ENCODE measurements at places on chromosomes 7 and 10. TPM values are rescaled to one million over a fixed set of nuclear protein-coding genes. Genes with fewer than 3 reads are reported as not detected.
A peak's percentile ranks its signal among the peaks of the same experiment; 100 is the strongest.

ACTR3C gene
- total RNA-seq, result 1.5 TPM

GRCh38 chr7:107384025-107384424 lies 85.8 kb upstream of the GPR22 start:
- H3K27ac ChIP-seq, result no peak overlapping the region
- no peaks in the 10 kb centered on the region for H3K36me3 ChIP-seq
- no peaks in the 10 kb centered on the region for H3K4me1 ChIP-seq
- no peaks in the 10 kb centered on the region for H3K27me3 ChIP-seq
- no peak overlapping the region for H3K4me3 ChIP-seq
- DNase-seq, result no peak

DNA sequence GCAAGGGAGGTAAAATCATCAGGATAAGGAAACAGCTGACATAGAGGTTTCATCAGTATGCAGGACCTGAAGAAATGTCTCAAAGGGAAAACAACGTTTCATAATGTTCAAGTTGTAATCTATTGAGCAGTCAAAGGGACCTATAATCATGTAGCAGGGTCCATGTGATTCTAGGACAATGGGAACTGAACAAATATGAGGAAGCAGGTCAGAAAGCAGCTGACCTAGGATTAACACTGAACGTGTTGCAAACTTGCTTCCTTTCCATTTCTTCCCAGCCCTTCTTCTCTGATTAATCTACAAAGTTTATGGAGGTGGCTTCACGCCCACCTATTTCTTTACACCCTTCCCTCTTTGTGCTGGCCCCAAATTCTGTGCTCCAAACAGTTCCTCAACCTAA lies 256.9 kb upstream of the AKR1E2 start:
- no peaks in the 10 kb centered on the region for H3K27me3 ChIP-seq
- no peak overlapping the region for H3K4me3 ChIP-seq
- H3K36me3 ChIP-seq, result no peaks in the 10 kb centered on the region
- no peaks in the 10 kb centered on the region for H3K4me1 ChIP-seq

DNA sequence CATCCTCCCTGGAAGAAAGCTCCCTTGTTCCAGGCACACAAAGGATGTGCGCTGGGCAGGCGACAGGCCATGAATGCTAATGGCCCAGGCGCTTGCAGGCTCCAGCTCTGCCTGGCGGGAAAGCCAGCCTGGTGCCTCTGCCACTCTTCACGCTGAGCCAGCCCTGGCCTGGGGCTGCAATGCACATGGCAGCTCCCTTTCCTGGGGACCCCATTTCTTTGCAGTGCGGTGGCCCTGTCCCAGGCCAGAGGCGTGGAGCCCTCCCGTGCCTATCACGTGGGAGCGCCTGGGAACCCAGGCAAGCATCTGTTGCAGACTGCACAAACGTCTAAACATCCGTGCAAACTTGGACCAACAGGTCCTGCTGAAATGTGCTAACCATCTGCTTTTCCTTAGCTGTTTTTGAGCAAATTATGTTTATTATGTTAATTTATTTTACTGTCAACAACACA lies 152.1 kb upstream of the LYZL2 start:
- no peak for DNase-seq
- no peak overlapping the region for H3K27ac ChIP-seq
- no peaks in the 10 kb centered on the region for H3K4me1 ChIP-seq

DNA sequence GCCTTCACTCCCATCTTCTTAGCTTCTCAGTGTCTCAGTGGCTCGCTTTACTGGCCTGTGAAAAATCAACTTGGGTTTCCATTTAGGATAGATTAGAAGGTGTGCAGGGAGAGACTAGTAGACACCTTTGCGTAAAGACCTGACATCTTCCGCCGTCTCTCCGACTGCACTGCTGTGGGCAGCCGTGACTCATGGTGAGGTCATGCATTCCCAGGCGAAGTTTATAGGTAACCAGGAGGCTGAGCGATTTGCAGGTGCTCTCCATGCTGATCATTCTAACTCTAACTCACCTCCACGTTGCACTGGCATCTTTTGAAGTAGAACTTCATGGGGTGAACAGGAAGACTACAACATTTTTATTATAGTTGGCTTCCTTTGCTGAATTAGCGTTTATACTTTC lies 68.0 kb upstream of the ZNF438 start:
- no peaks in the 10 kb centered on the region for H3K27me3 ChIP-seq
- DNase-seq, result no peak
- no peaks in the 10 kb centered on the region for H3K36me3 ChIP-seq
- H3K4me1 ChIP-seq, result no peaks in the 10 kb centered on the region

GRCh38 chr10:35720366-35720765 lies 78.3 kb upstream of the FZD8 start:
- no peaks in the 10 kb centered on the region for H3K27me3 ChIP-seq
- DNase-seq, result no peak
- H3K27ac ChIP-seq, result no peak overlapping the region
- H3K36me3 ChIP-seq, result no peaks in the 10 kb centered on the region

DNA sequence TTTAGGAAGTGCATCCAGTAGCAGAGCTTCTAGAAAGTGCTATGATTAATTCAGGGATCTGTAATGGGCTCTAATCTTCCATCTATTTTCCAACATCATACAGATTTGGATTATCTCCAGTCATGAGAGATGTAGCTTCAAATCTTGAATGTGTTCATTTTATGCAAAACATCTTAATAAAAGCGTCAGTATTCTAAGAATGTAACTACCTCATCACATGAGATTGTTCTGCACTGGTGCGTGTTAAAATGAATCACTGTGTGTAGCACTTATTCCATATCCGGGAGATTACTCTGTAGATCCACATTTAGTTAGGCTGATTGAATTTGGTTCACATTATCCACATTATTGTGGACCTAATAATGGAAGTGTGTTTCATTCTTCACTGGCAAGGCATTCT lies 344.9 kb upstream of the CHRM2 start:
- no peaks in the 10 kb centered on the region for H3K36me3 ChIP-seq
- no peaks in the 10 kb centered on the region for H3K4me1 ChIP-seq
- no peak overlapping the region for H3K27ac ChIP-seq
- no peak overlapping the region for H3K4me3 ChIP-seq
- H3K27me3 ChIP-seq, result no peaks in the 10 kb centered on the region

GRM3 gene
- total RNA-seq, result not detected

RGR gene
- total RNA-seq, result not detected

GRCh38 chr7:69436946-69437345 lies 161.3 kb upstream of the AUTS2 start:
- DNase-seq, result peak; percentile 16
- no peak overlapping the region for H3K27ac ChIP-seq
- no peaks in the 10 kb centered on the region for H3K4me1 ChIP-seq
- H3K4me3 ChIP-seq, result no peak overlapping the region
- H3K36me3 ChIP-seq, result no peaks in the 10 kb centered on the region
- no peaks in the 10 kb centered on the region for H3K27me3 ChIP-seq

GRCh38 chr7:88688222-88688621 lies 71.3 kb upstream of the ZNF804B start:
- no peaks in the 10 kb centered on the region for H3K36me3 ChIP-seq
- H3K27ac ChIP-seq, result no peak overlapping the region
- DNase-seq, result no peak

Data from cardiac muscle cell (in vitro differentiated cells and primary cell).